ENCODE measurements at places on chromosomes 5 and 9.

DNA sequence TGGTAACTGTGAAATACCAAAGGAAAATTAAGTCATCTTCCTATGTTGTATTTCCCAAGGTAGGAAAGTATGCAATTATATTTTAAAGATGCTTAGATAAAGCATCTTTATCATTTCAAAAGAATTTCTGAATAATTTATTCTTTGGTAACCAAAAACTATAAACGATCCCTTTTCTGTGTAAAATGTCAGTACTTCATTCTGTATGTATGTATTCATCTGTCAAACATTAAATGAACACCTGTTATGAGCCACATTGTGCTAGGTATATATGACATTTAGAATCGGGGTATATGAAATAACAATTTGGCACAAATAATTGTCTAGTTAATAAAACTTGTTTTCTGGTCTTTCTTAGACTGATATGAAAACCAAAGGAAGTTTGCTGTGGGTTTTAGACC lies 89.4 kb upstream of the DHFR start:
- no peak for DNase-seq

- no peak for DNase-seq
These were observed 82.9 kb downstream of the MEF2C start for GRCh38 chr5:88799938-88800535.

DNA sequence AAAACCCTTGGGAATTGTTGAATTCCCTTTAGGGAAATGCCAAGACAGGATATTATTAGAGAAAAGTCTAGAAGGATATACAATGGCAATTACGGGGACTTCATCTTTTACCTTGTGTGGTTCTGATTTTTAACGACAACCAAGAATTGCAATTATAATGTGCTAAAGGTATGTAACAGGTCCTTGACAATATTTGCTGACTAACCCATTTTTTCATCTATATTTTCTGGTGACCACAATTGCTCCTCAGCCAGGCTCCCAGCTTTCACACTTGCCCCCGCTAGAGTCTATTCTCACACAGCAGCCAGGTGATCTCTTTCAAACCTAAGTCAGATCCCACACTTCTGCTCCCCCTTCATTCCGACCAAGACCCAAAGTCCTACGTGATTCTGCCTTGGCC lies 34.3 kb downstream of the BARHL1 start:
- DNase-seq, result no peak

DNA sequence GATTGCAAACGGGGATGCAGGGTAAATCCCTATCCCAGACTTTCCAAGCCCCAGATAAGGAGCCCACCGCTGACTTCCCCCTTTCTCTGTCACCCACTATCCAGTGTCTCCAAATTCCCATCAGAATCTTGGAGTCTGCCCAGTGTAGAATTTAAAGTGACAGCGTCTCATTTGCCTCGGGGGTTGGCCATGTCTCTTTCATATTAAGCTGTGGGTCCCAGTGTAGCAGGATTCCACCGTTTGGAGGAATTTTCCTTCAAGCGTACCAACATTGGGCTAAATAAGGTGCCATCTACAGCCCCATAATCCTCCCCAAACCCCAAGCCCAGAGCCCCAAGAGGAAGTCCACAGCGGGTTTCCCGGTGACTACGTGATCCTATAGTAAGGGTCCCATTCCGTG lies 1.1 kb downstream of the BRINP1 start:
- DNase-seq, result no peak

GRCh38 chr5:177427919-177428573 lies 1.6 kb downstream of the GRK6 start:
- DNase-seq, result no peak

DNA sequence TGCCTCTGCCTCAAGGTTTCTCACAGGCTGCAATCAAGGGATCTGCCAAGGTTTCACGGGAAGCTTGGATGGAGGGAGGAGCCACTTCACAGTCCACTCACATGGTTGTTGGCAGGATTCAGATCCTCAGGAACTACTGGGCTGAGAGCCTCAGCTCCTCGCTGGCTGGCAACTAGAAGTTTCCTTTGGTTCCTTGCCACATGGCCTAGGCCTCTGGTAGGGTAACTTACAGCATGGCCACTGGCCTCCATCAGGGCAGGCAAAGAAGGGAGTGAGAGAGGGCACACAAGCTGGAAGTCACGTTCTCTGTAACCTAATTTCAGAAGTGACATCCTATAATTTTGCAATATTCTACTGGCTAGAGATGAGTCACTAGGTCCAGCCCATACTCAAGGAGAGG lies 32.2 kb downstream of the SPOCK1 start:
- no peak for DNase-seq

- no peak for DNase-seq
These were observed 263.1 kb upstream of the RGMB start for GRCh38 chr5:98510143-98510985.

- DNase-seq, result no peak
These were observed 270.4 kb downstream of the ARHGAP26 start for GRCh38 chr5:143040622-143041021.

- DNase-seq, result no peak
These were observed 173.2 kb upstream of the FBN2 start for GRCh38 chr5:128711216-128711615.

DNA sequence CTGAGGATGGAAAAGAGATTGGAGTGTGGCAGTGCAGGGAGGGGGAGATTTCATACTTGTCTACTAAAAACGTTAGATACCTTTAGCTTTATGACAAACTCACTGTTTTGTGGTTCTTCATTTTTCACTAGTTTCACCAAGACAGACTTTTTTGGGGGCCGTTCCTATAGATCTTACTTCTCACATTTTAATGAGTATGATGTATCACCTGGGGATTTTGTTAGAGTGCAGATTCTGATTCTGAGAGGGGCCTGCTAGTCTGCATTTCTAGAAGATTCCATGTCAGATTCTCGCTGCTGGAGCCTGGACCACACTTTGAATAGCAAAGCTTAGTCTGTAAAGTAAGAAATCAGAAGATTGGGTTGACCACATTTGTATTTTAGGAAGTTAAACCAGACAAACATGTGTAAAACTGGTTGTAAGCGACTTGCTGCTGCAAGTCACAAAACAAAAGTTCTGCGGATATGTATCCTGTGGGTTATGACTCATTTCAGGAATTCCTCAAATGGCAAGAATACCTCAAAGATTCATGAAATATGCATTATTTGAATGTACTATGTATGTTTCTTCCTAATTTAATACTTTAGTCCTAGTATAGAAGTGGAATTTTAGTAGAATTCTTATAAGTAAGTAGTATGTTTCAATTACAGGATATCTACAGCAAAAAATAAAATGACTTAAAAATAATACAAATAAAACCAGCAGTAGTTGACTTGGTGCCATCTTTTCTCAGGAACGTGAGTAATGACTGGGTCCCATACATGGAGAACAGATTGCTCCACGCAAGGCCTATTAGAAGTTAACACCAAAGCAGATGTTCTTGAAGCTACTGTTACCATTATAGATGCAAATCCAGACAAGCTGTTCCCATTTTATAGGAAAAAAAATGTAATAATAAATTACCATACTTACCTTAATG lies 27.8 kb downstream of the NFIL3 start:
- peak; percentile 88 for DNase-seq

- no peak for DNase-seq
These were observed 53.4 kb upstream of the RPS23 start for GRCh38 chr5:82331557-82331956.

DNA sequence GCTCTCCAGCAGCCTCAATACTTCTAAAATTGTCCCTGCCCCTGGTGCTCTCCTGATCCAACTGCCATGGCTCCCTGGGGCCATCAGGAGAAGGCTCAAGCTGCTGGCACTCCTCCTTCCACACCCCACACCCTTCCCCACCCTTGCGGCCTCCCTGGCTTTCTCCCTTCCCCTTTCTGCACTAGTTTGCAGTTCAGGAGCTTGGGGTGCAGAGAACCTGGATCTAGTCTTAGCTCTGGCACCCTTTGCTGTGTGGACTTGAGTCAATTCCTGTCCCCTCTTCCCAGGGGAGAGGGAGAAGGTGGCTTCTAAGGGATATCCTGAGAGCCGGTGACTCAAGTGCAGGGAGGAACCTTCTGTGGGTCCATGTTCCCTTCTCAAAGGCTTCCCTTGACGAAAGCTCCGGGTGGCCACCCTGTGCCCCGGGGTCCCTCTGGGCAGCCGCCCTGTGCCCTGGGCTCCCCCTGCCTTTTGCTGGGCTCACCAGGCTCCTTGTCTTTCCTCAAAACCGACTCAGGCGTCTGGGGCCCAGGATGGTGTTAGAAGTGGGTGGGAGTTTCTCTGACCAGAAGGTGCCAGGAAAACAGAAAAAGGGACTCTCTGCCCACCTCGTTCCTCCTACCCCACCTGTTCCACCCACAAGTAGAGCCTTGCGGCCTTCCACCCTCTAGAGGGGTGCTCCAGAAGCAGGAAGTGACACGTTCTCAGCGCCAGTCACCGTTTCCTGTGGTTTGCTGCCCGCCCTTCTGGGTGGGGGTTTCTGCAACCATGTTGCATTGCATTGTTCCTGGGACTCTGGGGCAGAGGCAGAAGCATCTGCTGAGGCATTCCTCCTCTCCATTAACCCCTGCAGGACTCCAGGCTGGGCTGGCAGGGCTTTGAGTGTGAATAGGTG lies 15.0 kb downstream of the GLIPR2 start:
- DNase-seq, result no peak

DNA sequence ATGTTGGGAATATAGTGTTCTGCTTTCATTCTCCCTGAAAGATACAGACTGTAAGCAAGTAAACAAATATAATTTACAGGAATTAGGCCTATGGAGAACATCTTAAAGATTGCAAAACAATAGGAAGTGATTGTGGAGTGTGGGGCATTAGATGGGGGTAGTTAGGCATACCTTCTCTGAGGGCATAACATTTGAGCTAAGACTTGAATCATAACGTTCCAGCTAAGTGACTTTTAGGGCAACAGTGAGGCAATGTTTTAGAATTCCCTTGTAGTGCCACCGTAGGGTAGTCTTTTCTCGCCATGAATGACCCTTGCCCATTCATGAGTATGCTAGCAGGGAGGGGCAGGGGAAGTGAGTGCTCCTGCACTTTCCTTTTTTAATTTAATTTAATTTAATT lies 173.3 kb downstream of the SPATA31D1 start:
- no peak for DNase-seq

DNA sequence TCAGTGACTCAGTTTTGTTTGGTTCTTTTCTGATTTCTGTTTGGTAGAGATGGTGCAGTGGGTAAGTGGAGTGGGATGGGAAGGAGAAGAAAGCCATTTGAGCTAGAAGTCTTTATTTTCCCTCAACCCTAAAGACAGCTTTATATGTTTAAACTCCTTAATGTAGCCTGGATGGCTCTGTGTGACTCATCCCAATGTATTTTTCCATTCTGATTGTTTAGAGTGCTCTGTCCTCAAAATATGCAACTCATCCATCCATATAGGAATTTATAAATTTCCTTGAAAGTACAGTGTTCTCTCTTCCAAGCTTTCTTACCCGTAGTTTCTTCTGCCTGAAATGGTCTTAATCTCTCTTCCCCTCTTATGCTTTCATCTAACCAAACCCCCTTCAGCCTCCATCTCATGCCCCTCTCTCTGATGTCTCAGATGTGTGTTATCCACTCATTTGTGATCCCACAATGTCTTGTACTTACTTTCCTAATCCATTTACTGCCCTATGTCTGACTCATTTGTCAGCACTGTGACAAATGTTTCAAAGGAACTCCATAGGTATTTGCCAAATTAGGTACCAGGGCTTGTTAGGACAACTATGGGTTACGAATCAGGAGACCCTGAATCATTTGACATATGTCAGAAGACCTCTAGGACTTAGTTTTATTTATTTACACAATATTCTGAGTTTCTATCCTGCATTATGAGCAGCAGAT lies 217.5 kb upstream of the SGCD start:
- DNase-seq, result no peak
